Stimulated activated naive CD8-positive, alpha-beta T cell treated with anti-CD3 and anti-CD28 coated beads, Interleukin-15, amount 100 ng/mL, for 72 hours (primary cell): ENCODE measurements at places on chromosomes 2 and 18.
A peak's percentile ranks its signal among the peaks of the same experiment; 100 is the strongest.

DNA sequence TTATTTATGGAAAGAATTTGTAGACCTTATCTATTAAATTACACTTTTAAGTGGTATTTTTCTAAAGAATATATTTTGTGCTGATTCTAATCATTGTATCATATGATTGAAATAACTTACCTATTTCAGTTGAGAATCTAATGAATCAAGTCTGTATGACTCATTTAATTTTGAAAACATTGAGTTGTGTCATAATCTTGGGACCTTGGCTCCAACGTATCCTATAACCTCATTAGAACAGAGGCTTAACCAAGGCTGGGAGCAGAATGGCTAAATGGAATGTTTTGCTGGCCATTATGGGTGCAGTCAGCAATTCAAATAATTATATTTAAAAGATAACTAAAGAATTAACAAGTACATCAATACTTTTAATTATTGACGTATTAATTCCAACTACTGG lies 19.6 kb upstream of the GULP1 start:
- no peak for DNase-seq

DNA sequence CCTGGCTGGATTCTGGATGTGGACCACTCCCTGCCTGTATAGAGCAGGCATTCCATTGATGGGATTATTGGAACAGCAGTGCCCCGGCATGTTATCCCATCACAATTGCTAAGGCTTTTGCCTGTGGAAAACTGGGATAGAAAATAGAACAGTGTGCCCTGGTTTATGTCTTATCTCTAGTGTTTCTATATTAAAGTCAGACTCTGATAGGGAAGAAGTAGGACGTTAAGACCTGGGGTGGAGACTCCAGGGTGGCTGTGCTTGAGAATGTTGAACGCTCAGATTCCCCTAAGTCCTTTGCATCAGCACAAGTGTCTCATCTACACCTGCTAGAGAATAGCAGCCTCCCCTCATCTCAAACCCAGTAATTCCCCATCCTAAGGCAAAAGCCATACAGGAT lies 10.8 kb upstream of the NETO1 start:
- no peak for DNase-seq

- DNase-seq, result no peak
These were observed 144.8 kb upstream of the GULP1 start for GRCh38 chr2:188146888-188147287.

- DNase-seq, result no peak
These were observed 424.5 kb downstream of the RAD51AP2 start for GRCh38 chr2:17093712-17094111.

- DNase-seq, result no peak
These were observed 132.1 kb upstream of the DNMT3A start for GRCh38 chr2:25473758-25474340.

DNA sequence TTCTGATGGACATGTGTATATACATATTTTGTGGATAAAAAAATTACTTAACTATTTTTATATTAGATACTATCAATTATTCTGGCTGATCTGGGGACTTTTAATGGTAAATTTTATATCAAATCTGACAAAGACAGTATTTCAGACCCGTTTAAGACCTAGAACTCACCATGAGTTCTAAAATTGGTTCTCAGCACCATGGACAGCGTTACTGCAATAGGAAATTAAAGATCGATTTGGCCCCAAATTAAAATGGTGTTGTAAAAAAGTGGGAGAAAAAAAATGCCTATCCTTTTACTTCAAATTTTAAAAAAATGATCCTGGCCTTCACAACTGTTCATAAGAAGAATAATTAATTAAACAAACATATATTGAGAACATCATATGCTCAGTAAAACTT lies 919 bp upstream of the SCN2A start:
- no peak for DNase-seq

GRCh38 chr2:70596739-70597138 lies 43.1 kb upstream of the TGFA start:
- DNase-seq, result no peak

DNA sequence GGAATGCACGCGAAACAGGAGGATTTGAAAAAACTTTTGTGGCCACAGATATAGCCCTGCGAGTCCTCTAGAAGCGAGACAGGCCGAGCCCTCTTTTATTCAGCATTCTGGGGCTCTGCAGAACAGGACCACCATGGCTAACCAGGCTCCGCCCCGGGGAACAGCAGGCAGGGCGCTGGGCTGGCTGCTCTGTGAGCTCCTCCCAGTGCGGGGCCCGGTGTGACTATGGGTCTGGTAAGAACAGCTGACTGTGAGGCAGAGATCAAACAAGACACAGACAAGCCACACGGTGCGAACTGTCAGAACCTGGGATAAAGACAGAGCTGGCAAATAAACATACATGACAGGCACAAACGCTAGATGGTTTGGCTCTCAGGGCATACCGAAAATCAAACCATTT lies 15.5 kb downstream of the PXDN start:
- DNase-seq, result peak; percentile 0

GRCh38 chr2:241358470-241358869 lies 2.4 kb downstream of the FARP2 start:
- DNase-seq, result no peak

GRCh38 chr18:31901063-31901462 lies 41.9 kb downstream of the TRAPPC8 start:
- no peak for DNase-seq

DNA sequence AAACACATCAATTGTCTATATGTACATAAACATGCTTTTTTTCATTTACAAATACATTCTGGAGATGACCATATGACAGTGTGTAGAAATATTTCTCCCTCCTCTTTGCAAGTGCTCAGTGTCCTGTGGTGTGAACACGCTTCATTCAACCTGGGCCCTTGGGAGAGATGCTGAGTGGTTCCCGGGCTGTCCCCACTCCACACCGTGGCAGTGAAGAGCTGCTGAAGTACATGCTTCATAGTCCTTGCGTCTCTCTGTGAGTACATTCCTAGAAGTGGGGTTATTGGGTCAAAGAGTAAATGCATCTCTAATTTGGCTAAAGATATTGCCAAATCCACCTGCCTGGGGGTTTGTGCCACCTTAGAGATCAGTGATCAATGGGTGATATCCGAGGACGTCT lies 6.5 kb upstream of the GPR35 start:
- DNase-seq, result peak; percentile 5

GRCh38 chr2:216217904-216218260 lies 108.7 kb downstream of the XRCC5 start:
- no peak for DNase-seq

GRCh38 chr2:143482771-143483170 lies 353.6 kb downstream of the ARHGAP15 start:
- no peak for DNase-seq

GRCh38 chr2:196260546-196260945 lies 89.2 kb upstream of the STK17B start:
- no peak for DNase-seq
